ENCODE measurements at places on chromosomes 5 and 9. TPM values are rescaled to one million over a fixed set of nuclear protein-coding genes. Genes with fewer than 3 reads are reported as not detected.

TXNDC8 gene
- not detected for total RNA-seq

PCA3 gene
- total RNA-seq, result not detected

GRCh38 chr5:58918021-58918729, 335.3 kb downstream of the RAB3C start:
- no peak for DNase-seq

GRCh38 chr5:67319935-67320725, 123.5 kb upstream of the CD180 start:
- DNase-seq, result no peak

DNA sequence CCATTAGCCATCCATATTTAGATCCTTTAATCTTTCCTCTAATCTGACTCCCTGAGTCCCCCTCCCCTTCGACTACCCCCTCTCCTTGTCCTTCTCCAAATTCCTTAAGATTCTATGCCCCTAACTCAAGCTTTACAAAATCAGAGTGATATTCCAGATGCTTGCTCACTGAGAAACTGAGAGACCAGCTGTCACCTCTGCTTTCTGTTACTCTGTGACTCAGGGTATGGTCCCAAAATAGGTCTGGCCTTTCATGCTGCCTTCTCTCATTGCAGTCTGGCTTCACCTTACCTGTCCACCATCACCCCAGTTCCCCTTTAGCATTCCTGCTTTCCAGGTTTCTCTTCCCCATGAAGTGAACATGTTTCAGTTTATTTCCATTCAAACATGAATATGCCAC, 383.3 kb upstream of the SLC30A5 start:
- DNase-seq, result no peak

DNA sequence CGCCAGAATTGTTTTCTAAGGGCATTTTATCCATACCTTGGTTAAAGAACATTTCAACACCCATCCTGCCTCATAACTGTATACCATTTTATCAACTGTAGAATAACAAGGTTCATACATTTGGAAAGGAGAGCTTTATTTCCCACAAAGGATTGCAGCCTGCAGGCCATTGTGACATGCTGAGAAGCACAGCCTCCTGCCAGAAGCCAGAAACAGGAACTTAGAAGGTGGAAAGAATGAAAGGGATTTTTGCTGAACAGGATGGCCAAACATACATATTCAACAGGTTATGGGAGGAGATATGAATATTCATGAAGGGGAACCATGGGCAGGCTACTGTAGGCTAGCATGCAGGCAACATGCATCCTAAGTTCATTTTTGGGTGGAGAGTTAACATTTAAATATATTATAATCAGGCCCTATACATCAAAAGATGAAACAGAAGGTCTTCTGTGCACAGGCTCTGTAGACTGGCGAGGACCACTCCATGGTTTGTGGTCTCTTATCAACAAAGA, 59.9 kb upstream of the DIRAS2 start:
- no peak for DNase-seq

DNA sequence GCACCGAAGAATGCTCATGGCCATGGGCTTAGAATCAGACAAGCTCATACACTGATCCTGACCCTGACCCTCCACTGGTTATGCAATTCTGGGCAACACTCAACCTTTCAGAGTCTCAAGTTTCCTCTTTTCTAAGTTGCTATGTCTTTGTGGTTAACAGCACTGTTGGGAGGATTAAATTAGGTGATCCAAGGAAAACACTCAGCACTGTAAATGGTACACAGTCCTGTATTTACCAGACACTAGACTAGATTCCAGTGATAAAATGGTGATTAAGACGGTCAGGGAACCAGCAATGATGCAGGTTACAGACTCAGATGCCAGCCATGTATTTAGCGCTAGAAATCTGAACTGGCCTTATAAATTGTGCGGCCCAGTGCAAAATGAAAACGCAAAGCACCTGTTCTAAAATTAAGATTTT, 8.1 kb downstream of the ARL15 start:
- no peak for DNase-seq

GRCh38 chr9:74503666-74504065, 6.5 kb downstream of the RORB start:
- DNase-seq, result no peak

DNA sequence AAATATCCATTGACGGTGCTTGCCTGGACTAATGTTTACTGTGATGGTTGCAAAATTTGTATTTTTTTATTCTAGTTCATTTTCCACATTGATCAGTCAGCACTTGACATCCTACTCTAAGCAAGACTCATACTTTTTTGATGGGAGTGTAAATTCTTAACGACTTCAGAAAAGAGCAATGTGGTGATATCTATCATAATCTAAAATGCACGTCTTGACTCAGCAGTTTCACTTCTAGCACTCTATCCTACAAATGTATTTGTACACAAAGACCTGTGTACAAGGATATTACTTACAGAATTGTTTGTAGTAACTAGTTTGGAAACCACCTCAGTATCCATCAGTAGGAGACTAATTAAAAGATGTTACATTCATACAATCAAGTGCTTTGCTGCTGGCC, 24.0 kb downstream of the NAA35 start:
- no peak for DNase-seq

AGXT2 gene
- total RNA-seq, result not detected

DNA sequence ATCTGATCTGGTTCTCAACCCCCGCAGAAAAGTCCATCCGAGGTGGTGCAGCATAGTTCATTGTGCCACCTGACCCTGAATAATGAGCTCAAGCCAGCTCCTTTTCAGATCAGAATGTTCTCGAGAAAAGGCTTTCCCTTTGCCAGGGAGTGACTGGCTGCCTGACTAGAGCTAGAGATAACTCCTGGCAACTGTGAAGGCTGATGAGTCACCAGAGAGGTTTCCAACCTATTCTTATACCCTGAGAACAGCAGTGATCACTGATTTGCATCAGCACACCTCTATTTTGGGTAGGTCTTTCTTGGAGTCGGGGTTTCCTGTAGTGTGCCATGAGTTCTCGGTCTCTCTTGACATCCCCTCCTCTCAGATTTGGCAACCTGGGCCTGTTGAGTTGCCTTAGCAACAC, 127.9 kb downstream of the PIK3R1 start:
- peak; percentile 41 for DNase-seq

LCN9 gene
- total RNA-seq, result not detected

HRH2 gene
- 13.4 TPM for total RNA-seq

FAM81B gene
- not detected for total RNA-seq

SPINK13 gene
- not detected for total RNA-seq

MRPL50 gene
- total RNA-seq, result 10.2 TPM

FAXDC2 gene
- total RNA-seq, result not detected

SHOC1 gene
- not detected for total RNA-seq

SLC36A3 gene
- total RNA-seq, result not detected

- DNase-seq, result peak; percentile 10
These were observed 129.1 kb downstream of the CACNA1B start for GRCh38 chr9:138006576-138007233.

SAPCD2 gene
- 26.8 TPM for total RNA-seq

DNA sequence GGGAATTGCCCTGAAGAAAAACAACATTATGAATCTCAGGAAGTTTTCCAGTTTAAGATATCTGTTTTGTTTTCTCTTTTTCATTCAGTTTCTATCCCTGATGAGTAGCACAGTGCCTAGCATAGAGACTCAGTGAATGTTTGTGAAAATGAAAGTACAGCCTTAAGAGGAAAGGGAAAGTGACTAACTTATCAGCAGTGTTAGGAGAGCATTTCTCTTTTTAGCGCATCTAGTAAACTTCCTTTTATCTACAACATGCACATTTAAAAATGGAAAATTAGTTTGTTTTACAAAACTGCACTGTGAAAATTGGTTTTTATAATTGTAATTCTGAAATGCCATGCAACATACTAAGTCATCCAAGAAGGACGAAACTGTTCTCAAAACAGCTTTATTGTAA, 110.8 kb downstream of the SMARCA2 start:
- no peak for DNase-seq

GRCh38 chr9:132055756-132056155, 23.9 kb downstream of the MED27 start:
- no peak for DNase-seq

GRCh38 chr5:135986401-135986800, 31.6 kb upstream of the LECT2 start:
- DNase-seq, result no peak

DNA sequence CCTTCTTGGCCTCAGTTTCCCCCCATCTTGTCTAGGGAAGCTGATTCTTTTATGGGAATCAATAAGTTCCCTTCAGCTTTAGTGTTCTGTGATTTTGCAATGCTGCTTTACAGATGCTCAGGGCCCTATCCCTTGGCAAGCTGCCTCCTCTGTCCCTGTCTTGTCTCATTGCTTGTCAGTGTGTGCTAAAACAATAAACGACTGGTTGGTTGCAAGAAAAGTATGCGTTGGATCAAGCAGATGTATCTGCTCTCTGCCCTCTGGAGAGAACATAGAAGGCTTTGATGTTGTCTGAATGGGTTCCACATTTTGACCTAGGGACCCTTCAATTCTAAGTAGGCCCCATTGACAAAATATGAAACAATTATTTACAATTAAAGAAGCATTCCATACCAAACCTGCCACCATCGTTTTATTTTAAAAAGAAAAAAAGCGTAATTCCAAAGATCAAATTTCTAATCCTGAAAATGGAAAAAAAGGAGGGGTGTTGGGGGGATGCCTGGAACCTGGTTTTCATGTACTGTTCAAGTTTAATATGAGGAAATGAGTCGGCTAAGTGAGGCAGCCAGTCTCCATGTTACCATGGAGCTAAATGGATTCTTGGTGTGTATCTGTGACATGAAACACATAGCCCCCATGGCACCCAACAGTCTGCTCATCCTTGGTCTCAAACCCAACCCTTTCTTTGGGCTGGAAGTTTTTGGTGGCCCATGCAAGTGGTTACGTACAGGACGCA, 31.2 kb upstream of the TARS1 start:
- no peak for DNase-seq

DNA sequence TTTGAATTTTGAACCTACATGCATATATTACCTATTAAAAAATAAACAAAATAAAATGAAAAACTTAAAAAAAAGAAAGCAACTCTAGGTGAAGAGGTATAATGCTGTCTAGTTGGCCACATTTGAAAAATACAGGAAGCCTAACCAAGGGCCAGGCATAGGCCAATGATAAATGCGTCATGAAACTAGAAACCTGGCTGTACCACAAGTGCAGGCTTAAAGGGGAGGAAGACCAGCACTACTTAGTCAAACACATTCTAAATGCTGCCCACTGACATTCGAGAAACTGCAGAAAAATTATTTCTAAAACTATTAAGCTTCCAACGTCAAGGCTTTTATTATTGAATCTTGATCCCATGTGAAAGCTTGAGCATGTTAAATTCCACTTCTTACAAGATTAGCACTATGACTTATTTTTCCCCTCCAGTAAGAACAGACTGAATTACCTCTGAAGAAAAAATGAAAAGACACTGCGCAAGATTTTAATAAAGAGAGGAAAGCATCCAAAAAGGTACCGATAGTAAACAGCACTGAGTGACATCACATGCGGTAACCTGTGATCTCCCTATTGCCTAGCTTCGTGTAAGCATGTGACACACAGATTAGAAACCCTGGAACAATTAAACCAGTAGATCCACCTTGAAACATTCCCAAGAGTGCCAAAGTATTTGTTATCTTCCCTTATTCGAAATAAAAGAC, 16.2 kb downstream of the CDC14B start:
- DNase-seq, result no peak

SNCAIP gene
- not detected for total RNA-seq

DNA sequence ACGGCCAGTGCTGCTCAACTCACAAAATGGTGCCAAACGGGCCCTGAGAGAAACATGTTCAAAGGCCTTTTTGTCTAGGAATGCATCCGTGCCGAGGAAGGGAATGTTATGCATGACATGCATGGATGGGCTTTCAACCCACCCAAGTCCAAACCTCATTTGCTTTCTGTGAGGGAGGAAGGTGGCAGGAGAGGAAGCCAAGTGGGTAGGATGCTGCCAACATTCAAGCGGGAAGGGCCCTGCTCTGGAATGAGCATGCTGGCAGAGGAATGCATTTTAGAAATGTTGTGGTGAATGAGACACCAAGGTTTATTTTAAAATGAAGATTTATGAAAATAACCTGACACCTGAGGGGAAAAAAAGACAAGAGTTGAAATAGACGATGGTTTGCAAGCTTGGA, 479.1 kb downstream of the CCDC171 start:
- DNase-seq, result no peak

DNA sequence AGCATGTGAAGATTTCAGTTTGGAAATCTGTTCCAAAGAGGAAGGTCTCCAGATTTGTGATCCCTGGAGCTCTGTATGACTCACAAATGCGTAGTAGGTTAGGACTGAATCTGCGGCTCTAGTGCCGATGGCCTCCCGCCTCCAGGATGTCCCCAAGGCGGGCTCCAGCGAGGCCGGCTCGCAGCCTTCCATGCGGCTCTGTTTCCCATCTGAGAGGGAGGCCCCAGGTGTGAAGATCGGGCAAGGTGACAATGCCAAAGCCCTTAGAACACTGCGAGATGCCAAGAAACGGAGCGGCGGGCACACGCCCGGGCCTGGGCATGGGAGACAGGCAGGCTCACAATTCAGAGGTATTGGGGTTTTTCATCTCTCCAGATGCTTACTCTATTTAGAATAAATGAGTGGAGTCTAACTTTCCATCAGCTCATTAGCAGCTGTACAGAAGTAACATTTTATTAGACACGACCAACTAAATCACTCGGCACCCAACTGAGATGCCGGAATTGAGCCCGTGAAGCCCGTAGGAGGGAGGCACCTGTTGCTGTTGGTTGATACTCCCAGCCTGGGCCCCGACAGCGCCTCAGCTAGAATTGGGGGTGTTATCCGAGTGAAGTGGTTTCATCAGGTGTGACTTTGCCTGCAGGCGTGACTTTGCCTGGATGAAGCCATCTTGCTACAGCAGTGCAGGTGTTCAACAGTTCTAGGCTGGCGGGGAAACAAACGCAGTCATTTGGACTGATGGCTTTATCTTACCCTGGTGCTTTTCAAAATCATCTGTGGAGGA, 7.4 kb upstream of the MRPS2 start:
- DNase-seq, result no peak

CCDC171 gene
- 2.1 TPM for total RNA-seq

GRCh38 chr5:78215972-78216371, 78.5 kb downstream of the AP3B1 start:
- DNase-seq, result no peak

DNA sequence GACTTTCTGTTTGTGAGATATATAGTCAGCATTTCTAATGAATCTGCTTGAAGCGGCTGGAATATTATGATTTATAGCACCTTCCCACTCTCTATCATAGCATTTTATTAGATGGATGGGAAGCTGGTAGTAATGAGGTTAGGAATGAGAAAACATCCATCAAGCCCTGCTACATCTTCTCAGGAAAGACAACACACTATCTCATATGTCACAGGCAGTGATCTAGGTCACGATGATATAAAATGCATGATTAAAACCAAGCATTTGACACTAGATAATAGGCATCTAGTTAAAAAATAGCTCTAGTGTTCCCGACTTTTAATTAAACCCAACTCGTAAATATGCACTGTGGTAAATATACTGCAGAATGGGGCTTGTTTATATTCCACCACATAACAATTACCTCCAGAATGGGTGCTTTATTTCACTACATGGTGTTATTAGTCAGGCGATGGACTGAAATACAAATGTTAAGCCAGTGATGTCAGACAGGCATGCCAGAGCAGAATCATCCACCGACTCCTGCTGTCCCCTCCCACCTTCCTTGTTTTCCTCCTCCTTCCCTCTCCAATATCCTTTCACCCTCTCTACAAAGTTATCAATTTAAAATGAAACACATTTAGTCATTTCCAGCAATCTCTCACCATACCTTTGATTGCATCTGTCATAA, 286.8 kb downstream of the SPATA31D1 start:
- no peak for DNase-seq
